ENCODE measurements at places on chromosomes 2 and 18. TPM values are rescaled to one million over a fixed set of nuclear protein-coding genes. Genes with fewer than 3 reads are reported as not detected.

- H3K27me3 ChIP-seq = no peaks in the 10 kb centered on the region
- no peak for DNase-seq
- peaks cover 21% of the 10 kb centered on the region for H3K36me3 ChIP-seq
- H3K4me1 ChIP-seq = peaks cover 34% of the 10 kb centered on the region
- H3K27ac ChIP-seq = no peak overlapping the region
Measured at GRCh38 chr2:18668221-18668620, 78.9 kb upstream of the NT5C1B start.

DNA sequence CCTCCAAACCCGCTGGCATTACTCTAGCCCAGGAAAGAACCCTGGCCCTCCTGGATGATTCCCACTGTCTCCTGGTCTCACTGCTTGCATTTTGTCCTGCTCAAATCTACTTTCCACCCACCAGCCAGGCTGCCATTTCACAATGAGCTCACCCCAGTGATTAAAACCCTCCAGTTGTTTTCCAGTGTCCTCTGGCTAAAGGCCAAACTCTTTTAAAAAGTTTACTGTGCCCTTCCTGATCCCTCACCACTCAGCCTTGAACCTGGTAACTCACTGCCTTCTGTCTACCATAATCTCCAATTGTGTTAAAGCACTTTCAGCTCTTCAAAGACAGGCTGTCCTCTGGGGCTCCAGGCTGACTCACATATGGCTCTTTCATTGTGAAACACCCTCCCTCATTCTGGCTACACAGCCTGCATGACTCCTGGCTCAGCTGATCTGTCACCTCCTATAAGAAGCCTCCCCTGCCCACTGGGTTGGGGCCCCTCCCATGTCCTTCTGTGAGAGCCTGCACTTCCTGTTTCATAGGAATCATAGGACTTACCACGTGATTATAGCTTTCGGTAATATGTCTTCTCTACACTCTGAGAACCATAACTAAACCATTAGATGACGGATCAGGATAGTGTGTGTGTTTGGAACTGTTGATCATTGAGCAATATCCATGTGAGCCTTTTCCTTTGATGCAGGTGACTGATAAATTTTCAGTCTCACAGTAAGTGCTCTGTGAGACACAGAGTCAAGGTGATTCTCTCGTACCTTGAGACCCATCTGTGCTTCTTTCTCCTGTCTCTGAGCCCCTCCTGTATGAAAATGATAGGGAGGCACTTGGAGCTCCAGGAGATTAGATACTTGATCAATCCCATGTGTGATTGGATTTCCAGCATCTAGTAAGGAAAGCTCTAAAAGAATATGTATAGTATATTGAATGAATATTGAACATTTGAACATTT is 590.8 kb upstream of the ID2 start:
- no peaks in the 10 kb centered on the region for H3K27me3 ChIP-seq
- no peak overlapping the region for H3K27ac ChIP-seq
- no peaks in the 10 kb centered on the region for H3K36me3 ChIP-seq
- H3K4me1 ChIP-seq = peaks cover 2% of the 10 kb centered on the region
- DNase-seq = peak; percentile 87

REG1A gene
- total RNA-seq = not detected

DNA sequence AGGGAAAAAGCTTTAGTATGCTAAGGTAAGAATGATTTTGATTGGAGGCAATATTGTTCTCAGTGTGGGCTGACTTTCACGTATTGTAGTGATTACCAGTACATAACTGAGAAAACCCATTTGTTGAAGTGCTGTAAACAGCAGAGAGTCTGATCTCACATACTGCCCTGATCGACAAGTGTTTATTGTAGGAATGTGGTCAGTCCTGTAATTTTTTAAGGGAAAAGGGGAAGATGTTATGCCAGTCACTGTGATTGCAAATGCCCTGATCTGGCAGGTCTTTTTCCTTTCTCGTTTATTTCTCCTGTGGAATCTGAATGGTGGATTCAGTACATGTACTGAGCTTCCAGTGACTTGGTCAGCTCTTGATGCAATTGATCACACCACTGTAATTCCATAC is 11.5 kb downstream of the SPATS2L start:
- no peaks in the 10 kb centered on the region for H3K27me3 ChIP-seq
- H3K4me1 ChIP-seq = peaks cover 93% of the 10 kb centered on the region
- H3K4me3 ChIP-seq = no peak overlapping the region
- H3K27ac ChIP-seq = peak overlapping the region; percentile 12

GRCh38 chr2:64018701-64019082 is 536 bp downstream of the VPS54 start:
- DNase-seq = no peak
- H3K36me3 ChIP-seq = peaks cover 12% of the 10 kb centered on the region
- peak overlapping the region; percentile 97 for H3K27ac ChIP-seq
- H3K27me3 ChIP-seq = peaks cover 2% of the 10 kb centered on the region
- H3K4me3 ChIP-seq = peak overlapping the region; percentile 96

SULT1C2 gene
- total RNA-seq = not detected

DNA sequence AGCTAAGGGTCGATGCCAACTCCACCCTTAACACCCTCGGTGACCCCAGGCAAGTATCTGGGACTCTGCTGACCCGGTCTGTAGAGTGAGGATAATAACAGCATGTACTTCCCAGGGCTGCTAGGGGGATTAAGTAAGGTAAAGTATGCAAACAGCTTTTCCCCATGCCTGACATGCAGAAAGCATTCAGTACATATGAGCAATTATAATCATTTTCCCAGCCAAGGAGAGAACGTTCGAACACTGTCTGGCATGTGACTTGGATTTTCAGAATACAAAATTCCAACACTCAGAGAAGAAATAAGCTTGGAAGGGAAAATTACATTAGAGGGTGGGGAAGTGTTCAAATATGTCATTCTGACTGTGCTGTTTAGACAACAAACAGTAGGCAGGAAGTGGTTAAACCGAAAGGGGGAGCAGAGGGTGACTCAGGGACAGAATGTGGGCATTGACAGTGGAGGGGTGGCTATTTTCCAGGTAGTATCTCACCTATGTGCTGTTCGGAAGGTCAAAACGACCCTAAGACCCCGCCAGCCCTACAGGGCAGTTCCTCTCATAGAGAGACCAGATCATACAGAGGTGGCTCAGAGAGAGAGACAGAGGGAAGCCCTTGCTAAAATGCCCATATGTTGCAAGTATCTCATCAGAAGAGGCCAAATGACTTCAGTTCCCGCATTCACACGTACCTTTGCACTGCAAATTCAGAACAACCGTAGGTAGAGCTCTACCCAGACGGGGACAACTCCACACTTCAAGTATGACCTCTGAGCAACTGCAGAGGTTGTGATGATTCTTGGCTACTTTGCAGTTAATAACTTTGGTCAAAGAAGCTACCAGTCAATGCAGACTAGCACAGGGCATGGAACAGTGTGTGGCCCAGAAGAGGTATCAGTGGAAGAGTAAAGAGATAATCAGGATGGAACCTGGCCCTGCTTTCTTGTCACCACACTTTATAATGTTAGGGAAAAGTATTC is 14.8 kb downstream of the ASPRV1 start:
- H3K27ac ChIP-seq = peak overlapping the region; percentile 44
- H3K36me3 ChIP-seq = peaks cover 13% of the 10 kb centered on the region
- H3K4me3 ChIP-seq = peak overlapping the region; percentile 32
- peaks cover 4% of the 10 kb centered on the region for H3K27me3 ChIP-seq
- H3K4me1 ChIP-seq = peaks cover 32% of the 10 kb centered on the region

- peaks cover 3% of the 10 kb centered on the region for H3K27me3 ChIP-seq
- peaks cover 65% of the 10 kb centered on the region for H3K4me1 ChIP-seq
- peaks cover 10% of the 10 kb centered on the region for H3K36me3 ChIP-seq
Measured at GRCh38 chr2:10407432-10407831, 40.7 kb downstream of the ODC1 start.

- H3K36me3 ChIP-seq = no peaks in the 10 kb centered on the region
- H3K27ac ChIP-seq = peak overlapping the region; percentile 92
- DNase-seq = peak; percentile 36
- peaks cover 2% of the 10 kb centered on the region for H3K27me3 ChIP-seq
- H3K4me3 ChIP-seq = peak overlapping the region; percentile 81
Measured at GRCh38 chr2:231680992-231681852, 27.1 kb upstream of the PTMA start.

STAT4 gene
- total RNA-seq = 0.50 TPM

DNA sequence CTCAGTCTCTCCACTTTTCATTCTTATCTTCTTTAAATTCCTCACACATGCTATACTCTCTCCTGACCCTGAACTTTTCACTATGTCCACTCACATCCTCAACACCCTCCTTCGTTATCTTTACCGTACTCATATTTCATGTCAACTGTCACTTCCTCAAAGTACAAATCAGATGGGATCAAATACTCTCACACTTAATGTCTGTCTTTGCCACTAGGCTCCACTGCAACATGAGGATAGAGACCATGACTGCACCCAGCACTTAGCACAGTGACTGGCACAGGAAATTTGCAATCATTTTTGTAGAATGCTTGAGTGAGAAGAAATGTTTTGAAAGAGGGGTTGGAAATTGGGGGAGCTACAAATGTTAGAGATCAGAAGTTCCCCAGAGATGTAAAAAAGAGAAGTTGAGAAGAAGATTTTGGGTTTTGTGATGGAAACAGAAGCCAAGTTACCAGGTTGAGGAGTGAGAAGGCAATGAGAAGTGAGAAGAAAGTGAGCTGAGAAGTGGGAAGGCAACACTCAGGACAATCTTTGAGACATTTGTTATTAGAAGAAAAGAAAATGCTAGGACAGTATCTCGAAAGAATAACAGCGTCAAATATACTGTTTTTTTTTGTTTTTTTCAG is 87.0 kb downstream of the CCDC141 start:
- no peaks in the 10 kb centered on the region for H3K36me3 ChIP-seq
- no peak for DNase-seq
- H3K27ac ChIP-seq = no peak overlapping the region
- no peak overlapping the region for H3K4me3 ChIP-seq
- H3K4me1 ChIP-seq = no peaks in the 10 kb centered on the region
- H3K27me3 ChIP-seq = peaks cover 1% of the 10 kb centered on the region

- H3K4me3 ChIP-seq = no peak overlapping the region
- no peaks in the 10 kb centered on the region for H3K27me3 ChIP-seq
- H3K4me1 ChIP-seq = peaks cover 22% of the 10 kb centered on the region
- no peak overlapping the region for H3K27ac ChIP-seq
Measured at GRCh38 chr2:196487417-196487816, 152.1 kb upstream of the CCDC150 start.

SLC4A3 gene
- total RNA-seq = 10.2 TPM

DNA sequence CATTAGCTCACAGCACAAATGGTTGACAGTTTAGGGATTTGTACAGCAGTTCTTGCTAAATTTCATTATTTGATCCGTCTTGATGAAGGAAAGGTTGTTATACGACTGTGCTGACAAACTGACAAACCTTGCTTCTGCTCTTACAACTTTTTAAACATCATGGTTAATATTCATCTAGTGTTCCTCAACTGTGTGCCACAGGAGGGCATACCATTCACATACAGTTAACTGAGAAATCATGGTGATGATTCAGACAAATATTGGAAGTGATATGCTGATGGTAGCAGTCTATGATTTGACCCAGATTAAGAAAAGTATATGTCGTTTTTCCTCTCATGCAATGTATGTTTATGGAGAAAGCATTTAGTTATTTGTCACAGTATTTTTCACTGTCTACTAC is 129.8 kb upstream of the FSIP2 start:
- H3K36me3 ChIP-seq = no peaks in the 10 kb centered on the region
- DNase-seq = no peak
- no peak overlapping the region for H3K27ac ChIP-seq
- no peaks in the 10 kb centered on the region for H3K4me1 ChIP-seq

DOK6 gene
- not detected for total RNA-seq

DNA sequence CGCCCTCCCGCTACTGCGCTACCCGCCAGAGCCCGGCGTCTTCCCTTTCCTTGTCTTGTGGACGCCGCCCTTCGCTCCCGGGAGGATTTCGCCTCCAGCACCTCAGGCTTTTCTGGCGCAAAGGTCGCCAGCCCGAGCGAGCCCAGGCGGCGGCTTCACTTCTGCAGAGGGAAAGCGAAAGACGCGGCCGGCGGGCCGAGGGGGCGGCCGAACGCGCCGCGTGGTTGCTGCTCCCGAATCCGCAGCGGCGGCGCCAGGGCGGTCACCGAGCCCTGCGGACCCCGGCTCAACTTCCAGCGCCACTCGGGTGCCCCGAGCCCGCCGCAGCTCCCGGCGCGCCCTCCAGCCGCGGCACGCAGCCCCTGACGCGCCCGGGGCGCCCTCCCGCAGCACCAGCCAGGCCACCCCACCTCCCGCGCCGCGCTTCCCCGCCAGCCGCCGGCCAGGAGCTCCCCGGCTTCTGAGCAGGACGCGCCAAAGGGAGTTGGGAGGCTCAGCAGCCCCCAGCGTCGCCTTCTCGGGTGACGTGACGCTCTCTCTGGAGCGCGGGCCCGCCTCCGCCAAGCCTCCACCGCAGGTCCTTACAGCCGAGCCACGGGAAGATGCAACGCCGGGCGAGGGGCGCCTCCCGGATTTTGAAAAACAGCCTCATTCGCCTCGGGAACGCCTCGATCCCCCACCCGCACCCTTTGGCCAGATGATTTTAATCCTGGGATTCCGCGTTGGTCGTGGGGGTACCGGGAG is 84.9 kb upstream of the EPB41L3 start:
- H3K36me3 ChIP-seq = no peaks in the 10 kb centered on the region
- no peak for DNase-seq
- H3K4me3 ChIP-seq = no peak overlapping the region
- H3K4me1 ChIP-seq = no peaks in the 10 kb centered on the region

DNA sequence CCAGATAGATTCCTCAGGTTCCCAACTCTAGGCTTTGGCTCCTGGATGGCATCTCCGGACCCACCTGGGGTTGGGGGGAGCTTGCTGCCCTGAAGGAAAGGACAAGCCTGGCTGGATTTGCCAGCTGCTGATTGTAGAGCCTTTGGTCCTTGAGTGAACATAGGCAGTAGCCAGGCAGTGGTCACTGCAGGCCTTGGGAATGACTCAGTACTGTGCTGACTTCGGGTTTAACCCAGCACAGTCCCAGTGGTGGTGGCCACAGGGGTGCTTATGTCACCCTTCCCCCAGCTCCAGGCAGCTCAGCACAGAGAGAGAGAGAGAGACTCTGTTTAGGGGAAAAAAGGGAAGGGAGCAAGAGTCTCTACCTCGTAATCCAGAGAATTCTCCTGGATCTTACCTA is 27.7 kb upstream of the ACTR2 start:
- peak; percentile 61 for DNase-seq
- no peak overlapping the region for H3K27ac ChIP-seq
- H3K27me3 ChIP-seq = peaks cover 2% of the 10 kb centered on the region
- peaks cover 32% of the 10 kb centered on the region for H3K4me1 ChIP-seq

- DNase-seq = no peak
- peaks cover 6% of the 10 kb centered on the region for H3K4me1 ChIP-seq
- peaks cover 29% of the 10 kb centered on the region for H3K27me3 ChIP-seq
- H3K4me3 ChIP-seq = no peak overlapping the region
- no peak overlapping the region for H3K27ac ChIP-seq
Measured at GRCh38 chr2:98170076-98170475, 83.1 kb downstream of the VWA3B start.
